ENCODE measurements at places on chromosomes 6 and 20. TPM values are rescaled to one million over a fixed set of nuclear protein-coding genes. Genes with fewer than 3 reads are reported as not detected.

GRCh38 chr20:21228511-21228910, 74.6 kb upstream of the XRN2 start:
- no peaks in the 10 kb centered on the region for H3K36me3 ChIP-seq
- DNase-seq = no peak
- H3K4me3 ChIP-seq = no peak overlapping the region
- H3K4me1 ChIP-seq = no peaks in the 10 kb centered on the region
- no peaks in the 10 kb centered on the region for H3K27me3 ChIP-seq
- H3K27ac ChIP-seq = no peak overlapping the region

DNA sequence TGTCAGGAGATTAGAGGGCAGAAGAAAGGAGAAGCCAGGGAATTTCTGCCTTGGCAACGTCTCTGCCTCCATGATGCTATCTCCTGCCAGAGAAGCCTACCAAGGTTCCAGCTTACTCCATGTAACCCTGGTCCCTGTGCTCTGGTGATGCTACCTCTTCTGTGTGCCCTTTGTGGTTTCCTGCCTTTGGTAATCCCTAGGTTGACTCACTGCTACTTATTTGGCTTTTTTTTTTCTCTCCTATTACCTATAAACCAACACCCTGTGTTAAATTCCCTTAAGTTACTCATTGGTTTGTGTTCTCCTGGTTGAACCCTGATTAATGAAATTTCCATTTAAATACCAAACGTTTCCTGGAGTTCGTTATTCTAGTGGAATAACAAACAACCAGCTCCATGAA, 527.8 kb upstream of the FLRT3 start:
- H3K36me3 ChIP-seq = no peaks in the 10 kb centered on the region
- H3K27ac ChIP-seq = no peak overlapping the region
- no peaks in the 10 kb centered on the region for H3K27me3 ChIP-seq
- no peak overlapping the region for H3K4me3 ChIP-seq
- H3K4me1 ChIP-seq = no peaks in the 10 kb centered on the region

The EFCAB8 gene
- total RNA-seq = under 0.01 TPM

GRCh38 chr6:170452767-170453545, 100.2 kb downstream of the PSMB1 start:
- no peaks in the 10 kb centered on the region for H3K36me3 ChIP-seq
- no peak overlapping the region for H3K4me3 ChIP-seq
- no peak for DNase-seq
- no peak overlapping the region for H3K27ac ChIP-seq
- no peaks in the 10 kb centered on the region for H3K27me3 ChIP-seq

DNA sequence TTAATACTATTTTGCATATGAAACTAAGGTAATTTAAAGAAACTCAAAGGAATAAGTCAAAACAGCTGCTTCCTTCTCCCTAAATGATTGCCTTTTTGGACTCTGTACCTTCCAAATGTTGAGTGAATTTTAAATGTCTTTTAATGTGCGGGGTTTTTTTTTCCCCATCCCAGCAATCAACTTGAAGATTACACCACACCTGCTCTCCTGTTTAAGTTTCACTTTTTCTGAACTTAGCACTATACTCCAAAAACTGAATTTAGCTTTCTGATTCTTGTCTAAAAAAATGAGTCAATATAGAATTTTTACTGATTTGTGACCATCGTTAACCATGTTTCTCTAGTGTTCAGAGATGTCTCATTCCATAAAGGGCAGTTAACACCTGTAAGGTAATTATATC, 220.8 kb upstream of the THEMIS start:
- H3K4me3 ChIP-seq = no peak overlapping the region
- no peak for DNase-seq
- H3K36me3 ChIP-seq = no peaks in the 10 kb centered on the region
- H3K27me3 ChIP-seq = no peaks in the 10 kb centered on the region

GRCh38 chr20:10282979-10283456, 64.4 kb downstream of the SNAP25 start:
- peak; percentile 83 for DNase-seq
- no peak overlapping the region for H3K27ac ChIP-seq
- H3K27me3 ChIP-seq = no peaks in the 10 kb centered on the region
- H3K4me3 ChIP-seq = no peak overlapping the region
- peaks cover 4% of the 10 kb centered on the region for H3K4me1 ChIP-seq
- no peaks in the 10 kb centered on the region for H3K36me3 ChIP-seq

DNA sequence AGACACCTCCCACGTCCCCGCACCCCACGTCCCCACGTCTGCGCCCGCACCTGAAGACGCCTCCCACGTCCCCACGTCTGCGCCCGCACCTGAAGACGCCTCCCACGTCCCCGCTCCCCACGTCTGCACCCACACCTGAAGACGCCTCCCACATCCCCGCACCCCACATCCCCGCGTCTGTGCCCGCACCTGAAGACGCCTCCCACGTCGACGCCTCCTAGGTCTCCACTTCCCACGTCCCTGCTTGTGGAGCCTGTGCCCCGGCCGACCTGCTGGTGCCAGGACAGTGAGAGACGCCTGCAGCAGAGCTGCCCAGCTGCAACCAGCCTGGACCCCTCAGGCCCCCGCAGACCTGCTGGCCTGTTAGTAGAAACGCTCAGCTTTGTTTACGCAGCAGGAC, 22.6 kb downstream of the ANKRD60 start:
- H3K4me3 ChIP-seq = no peak overlapping the region
- no peaks in the 10 kb centered on the region for H3K4me1 ChIP-seq
- H3K27ac ChIP-seq = no peak overlapping the region
- no peak for DNase-seq
- no peaks in the 10 kb centered on the region for H3K36me3 ChIP-seq

Data from fibroblast of lung (primary cell).